ENCODE measurements at places on chromosomes 16 and 17.

DNA sequence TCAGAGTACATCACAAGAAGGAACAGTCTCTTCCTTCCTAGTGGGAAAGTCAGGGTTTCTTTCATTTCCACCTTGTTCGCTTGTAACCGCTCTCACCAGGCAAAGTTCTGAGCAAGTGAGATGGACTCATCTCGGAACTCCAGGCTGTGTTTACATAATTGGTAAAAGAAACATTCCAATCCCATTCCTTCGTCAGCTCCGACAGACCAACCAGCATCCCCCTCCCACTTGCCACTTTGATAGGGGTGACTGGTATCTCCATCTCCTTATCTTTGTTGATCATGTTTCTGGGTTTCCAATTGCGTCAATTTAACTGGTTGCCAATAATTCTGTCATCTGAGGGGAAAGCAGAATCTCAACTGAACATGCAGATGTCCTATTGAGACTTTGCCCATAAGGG is 36.8 kb upstream of the LYRM9 start:
- no peak for DNase-seq

DNA sequence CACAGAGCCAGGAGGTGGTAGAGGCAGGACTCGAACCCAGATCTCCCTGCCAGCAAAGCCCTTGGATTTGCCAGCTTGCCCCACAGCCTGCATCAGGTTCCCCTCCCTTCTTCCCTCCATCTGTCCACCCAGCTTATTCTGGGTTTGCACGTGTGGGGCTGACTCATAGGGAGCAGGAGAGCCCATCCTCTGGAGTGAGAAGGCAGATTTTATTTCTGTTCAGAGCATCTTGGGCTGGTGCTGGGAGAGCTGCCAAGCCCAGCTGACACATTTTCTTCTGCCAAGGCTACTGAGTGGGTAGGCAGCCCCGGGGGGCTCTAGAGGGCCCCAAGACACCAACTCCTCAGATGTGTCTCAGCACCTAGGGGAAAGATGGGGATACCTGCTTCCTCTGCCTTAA is 106.3 kb upstream of the CRHR1 start:
- no peak for DNase-seq

- no peak for DNase-seq
Observed at GRCh38 chr17:49910858-49911204, 58.2 kb upstream of the DLX4 start.

GRCh38 chr17:49390548-49391324 is 23.9 kb downstream of the PHB1 start:
- DNase-seq: no peak
